Bronchial smooth muscle cell (primary cell): ENCODE measurements at places on chromosomes 7 and 10. TPM values are rescaled to one million over a fixed set of nuclear protein-coding genes. Genes with fewer than 3 reads are reported as not detected.

Gene LEP
- not detected in 2 replicates for total RNA-seq

Gene C7orf57
- not detected in 2 replicates for total RNA-seq

Gene TMEM196
- total RNA-seq: not detected in 2 replicates

Gene SORCS1
- total RNA-seq: not detected in 2 replicates

Gene MMP21
- not detected in 2 replicates for total RNA-seq

Gene MNX1
- not detected in 2 replicates for total RNA-seq

Gene RGR
- total RNA-seq: not detected in 2 replicates

Gene GIMAP8
- total RNA-seq: under 0.01 TPM in 1 of 2 replicates, not detected in the other

Gene NPM3
- total RNA-seq: 93.2 and 113 TPM in 2 replicates

Gene ZDHHC16
- total RNA-seq: 27.0 and 28.2 TPM in 2 replicates

Gene WNT8B
- total RNA-seq: not detected in 2 replicates

Gene CDC14C
- under 0.01 and 0.09 TPM in 2 replicates for total RNA-seq

Gene UMAD1
- total RNA-seq: 9.3 and 10.2 TPM in 2 replicates

Gene PLAC9
- 49.6 and 60.6 TPM in 2 replicates for total RNA-seq

Gene GALNT17
- total RNA-seq: not detected in 2 replicates

Gene TAS2R41
- total RNA-seq: not detected in 2 replicates

Gene LLCFC1
- total RNA-seq: not detected in 2 replicates

Gene THSD7A
- total RNA-seq: 0.17 and 1.1 TPM in 2 replicates

Gene VOPP1
- total RNA-seq: 49.8 and 57.7 TPM in 2 replicates

Gene PNLIPRP2
- total RNA-seq: not detected in 2 replicates

Gene MYPN
- under 0.01 and 0.16 TPM in 2 replicates for total RNA-seq

Gene C10orf53
- not detected in 2 replicates for total RNA-seq

Gene HOXA9
- not detected in 2 replicates for total RNA-seq

Gene DNAJC12
- total RNA-seq: 1.4 and 2.3 TPM in 2 replicates

Gene HOGA1
- total RNA-seq: 0.34 and 1.4 TPM in 2 replicates

Gene VAX1
- total RNA-seq: not detected in 2 replicates

Gene RBM20
- total RNA-seq: under 0.01 TPM in 1 of 2 replicates, not detected in the other

Gene NANOS1
- total RNA-seq: 0.09 and 0.32 TPM in 2 replicates

Gene GPR15LG
- total RNA-seq: not detected in 2 replicates

Gene NKX1-2
- total RNA-seq: not detected in 2 replicates

Gene TMEM176A
- total RNA-seq: not detected in 2 replicates

Gene PRSS37
- not detected in 2 replicates for total RNA-seq

Gene HECW1
- under 0.01 and 0.79 TPM in 2 replicates for total RNA-seq

Gene IFIT2
- 8.0 and 9.1 TPM in 2 replicates for total RNA-seq
